A549 (cell line): ENCODE measurements at places on chromosomes 1 and 21.

DNA sequence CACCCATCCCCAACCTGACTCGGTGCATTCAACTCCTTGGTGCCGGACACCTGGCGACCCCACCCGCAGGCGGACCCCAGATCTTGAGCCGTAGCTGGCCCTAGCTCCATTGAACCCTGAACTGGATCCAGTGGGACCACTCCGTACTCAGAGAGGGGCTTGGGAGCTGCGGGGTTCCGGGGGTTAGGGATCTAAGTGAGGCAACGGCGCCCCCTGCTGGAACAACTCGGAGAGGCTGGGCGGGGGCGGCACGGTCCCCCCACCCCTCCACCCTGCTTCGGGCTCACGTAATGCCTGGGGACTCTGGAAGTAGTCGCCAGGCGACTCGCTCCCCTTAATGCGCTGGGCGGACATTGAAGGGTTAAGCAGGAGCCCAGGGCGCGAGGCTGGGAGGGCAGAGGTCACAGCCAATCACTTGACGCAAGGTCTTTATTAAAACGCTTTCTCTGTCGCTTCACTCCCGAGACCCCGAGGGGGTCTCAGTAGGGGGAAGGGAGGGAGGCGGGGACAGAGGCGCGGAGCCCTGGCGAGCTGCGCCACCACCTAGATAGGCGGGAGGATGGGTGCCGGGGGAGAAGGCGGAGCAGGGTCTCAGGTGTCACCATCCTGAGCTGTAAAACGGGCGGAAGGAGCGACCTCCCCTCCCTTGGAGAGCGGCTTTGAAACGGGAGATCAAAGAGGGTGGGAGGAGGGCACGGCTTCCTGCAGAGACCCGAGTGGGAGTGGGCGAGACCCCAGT, 704 bp upstream of the CRABP2 start:
- peak; percentile 62 for DNase-seq

- no peak for DNase-seq
Measured at GRCh38 chr1:2234762-2235113, 6.6 kb downstream of the SKI start.

GRCh38 chr1:99525331-99525730, 120.6 kb upstream of the PALMD start:
- DNase-seq, result no peak

- no peak for DNase-seq
Measured at GRCh38 chr1:9061252-9061960, 8.0 kb downstream of the SLC2A5 start.

DNA sequence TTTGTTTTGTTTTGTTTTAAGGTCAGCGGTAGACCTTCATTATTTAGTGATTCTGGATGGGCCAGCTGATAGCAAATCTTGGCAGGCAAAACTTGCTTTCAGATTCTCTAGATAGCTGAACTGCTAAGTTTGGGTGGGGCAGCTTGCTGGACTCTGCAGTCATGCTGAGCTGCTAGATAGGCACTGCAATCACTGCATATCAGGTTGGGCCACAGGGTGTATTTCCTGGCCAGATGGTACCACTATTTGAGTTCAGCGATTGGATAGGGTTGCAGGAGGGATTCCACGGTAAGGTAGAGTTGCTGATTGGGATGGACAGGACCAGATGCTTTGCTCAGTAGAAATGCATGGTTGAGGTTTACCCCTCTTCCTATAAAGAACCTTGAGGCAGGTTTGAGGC, 579.3 kb upstream of the ADGRL4 start:
- DNase-seq, result no peak

DNA sequence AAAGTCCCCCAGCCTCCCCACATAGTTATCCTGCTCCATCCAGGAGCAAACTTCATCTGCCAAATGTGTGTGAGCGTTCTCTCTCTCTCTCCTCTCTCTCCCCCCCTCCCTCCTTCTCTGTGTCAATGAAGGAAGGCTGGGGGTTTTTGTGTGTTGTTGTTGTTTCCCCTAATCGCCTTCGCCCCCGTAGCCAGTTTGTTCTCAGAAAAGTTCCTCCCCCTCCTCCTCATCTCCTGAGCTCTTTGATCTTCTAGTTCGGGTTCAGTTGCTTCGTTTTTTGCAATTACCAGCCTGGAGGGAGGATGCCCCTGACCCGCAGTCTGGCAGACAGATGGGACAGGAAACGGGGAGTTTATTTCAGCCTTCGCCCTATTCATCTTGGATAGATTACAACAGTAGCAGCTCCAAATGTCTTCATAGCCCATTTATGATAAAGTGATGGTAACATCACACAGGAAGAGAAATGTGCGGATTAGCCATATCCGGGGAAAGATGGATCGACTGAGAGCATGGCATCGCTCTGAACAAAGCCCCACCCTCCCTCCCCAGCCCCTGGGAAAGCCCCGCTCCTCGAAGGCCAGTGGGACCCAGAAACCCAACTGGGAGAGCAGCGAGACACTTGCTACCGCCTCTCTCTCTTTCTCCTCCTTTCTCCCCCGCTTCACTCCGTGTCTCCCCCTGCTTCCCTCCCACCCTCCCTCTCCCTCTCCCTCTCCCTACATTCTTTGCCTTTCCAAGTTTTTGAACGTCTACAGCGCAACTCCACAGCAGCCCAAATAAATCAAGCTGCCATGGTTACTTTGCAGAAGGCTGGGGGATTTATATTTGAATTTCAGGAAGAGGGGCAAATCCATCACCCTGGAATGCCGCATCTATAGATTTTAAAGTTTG, 139.7 kb upstream of the ARHGEF16 start:
- no peak for DNase-seq

GRCh38 chr1:61082311-61083012, at the start of gene NFIA:
TSS of gene NFIA (plus strand) at chr1:61082561.
- DNase-seq, result peak; percentile 61

DNA sequence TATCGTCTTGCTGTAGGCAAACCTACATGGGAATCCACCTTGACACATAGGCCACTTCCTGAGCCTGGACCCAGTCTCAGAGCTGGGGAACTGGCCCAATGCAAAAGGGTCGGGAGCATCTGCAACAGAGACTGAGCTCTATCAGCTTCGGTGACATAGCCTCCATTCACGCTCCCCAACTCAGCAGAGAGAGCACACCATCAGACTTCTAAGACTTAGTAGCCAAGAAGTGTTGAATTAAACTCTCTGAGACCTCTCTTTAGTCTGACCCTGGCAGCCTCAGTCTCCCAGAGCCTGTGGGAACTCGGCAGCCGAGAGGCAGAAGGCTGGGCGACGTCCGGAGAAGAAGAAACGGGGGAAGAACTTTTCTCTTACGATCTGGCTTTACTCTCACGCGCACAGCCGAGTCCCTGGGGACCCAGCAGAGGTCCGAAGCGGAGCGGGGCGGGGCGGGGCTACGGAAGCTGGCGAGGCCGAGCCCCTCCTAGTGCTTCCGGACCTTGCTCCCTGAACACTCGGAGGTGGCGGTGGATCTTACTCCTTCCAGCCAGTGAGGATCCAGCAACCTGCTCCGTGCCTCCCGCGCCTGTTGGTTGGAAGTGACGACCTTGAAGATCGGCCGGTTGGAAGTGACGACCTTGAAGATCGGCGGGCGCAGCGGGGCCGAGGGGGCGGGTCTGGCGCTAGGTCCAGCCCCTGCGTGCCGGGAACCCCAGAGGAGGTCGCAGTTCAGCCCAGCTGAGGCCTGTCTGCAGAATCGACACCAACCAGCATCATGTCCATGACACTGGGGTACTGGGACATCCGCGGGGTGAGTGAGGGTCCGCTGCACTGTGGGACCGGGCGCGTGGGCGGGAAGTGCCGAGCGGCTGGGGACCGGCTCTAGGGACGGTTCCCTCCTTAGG, at the start of gene GSTM4:
GSTM4 (plus strand) TSS at position 485 of the 905 bp plus-strand sequence; CDS start at position 776, 291 bp downstream.
- DNase-seq, result peak; percentile 53

DNA sequence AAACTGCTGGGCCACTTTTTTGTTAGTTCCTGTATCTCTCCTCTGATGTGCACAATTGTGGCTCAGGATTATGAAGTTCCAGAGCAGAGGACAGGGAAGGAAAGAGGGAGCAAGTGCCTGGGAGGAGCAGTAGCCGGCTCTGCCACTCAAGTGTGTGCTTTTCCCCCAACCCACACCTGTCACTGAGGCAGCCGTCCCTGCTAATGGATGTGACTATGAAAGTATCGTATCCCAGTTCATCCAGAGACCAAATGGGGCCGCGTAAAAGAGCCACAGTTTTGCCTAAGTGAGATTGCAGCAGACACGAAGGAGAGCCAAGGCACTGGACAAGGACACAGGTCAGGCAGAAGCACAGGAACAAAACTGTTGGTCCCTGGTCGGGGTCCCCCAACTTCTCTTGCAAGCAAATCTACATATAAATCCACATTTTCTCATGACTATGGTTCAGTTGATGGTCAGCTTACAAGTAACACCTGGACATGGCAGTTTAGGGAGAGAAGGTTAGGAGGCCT, 204.7 kb downstream of the RHOU start:
- DNase-seq, result no peak

GRCh38 chr1:50106095-50106761, 2.5 kb upstream of the ELAVL4 start:
- DNase-seq, result no peak
